Effector memory CD8-positive, alpha-beta T cell (primary cell): ENCODE measurements at places on chromosomes 11 and 22.

DNA sequence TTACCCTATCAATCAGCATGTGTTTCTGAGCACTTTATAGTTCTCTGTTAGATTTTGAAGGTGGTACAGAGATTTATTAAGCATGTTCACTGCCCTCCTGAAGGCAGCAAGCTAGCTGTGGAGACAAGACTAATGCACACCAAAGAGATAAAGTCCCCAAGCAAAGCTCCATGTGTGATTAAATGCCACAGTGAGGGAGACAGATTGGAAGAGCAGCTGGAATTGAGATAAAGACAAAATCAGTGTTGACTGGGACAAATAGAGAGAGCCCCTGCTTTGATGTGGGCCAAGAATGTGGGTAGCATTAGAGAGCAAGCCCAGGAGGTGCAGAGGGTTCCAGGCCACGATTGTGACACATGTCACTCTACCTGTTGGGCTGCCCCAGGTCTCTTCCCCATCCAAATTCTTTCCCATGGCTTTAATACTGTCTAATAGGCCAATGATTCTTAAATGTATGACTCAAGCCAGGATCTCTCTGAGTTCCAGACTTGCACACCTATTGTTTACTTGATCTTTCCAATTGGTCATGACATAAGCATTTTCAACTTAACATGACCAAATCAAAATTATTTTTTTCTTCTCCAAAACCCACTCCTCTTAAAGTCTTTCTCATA, 60.1 kb upstream of the ZC3H12C start:
- DNase-seq: no peak

GRCh38 chr11:88345408-88345807, 7.9 kb upstream of the CTSC start:
- no peak for DNase-seq

DNA sequence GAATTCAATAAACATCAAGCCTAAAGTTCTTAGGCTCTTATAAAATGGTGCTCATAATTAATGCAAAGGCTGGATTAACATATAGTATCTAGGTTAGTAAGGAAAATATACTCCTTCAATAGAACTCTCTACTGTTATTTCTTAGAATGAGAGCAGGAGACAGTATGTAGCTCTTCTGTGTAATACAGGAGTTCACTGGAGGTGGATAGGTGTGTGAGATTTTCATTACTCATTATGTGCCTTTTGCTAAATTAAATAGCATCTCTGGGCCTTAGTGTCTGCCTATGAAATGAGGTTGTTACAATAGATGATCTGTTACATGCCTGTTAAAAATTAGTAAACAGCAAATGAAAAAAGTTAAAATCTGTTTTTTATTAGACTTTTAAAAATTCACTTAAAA, 20.6 kb downstream of the EED start:
- DNase-seq: no peak

DNA sequence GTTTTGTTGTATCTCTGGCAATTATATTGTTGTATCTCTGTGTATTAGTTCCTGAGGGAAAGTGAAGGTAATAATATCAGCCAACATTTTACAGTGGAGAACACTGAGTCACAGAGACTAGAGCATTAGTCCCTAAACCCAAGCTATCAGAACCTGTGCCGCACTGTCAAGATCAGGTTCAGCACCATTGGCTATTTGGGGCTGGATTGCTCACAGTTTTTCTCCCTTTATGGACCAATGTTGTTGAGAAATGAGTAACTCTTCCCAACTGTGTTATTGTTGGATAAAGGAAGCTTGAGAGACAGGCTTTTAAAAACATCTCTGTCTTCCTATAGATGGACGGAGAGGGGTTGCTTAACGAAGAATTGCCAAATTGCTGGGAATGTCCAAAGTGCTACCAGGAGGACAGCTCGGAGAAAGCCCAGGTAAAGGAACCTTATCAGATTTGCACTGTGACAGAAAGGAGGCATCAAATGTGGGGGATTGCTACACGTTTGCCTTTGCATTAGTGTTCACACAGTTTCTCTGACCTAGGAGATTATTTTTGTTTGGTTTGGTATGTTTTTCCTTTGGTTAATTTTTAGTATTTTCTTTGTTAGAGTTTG, 18.2 kb upstream of the GRK2 start:
- no peak for DNase-seq

GRCh38 chr11:74592063-74592440, 330 bp upstream of the POLD3 start:
- DNase-seq: no peak

DNA sequence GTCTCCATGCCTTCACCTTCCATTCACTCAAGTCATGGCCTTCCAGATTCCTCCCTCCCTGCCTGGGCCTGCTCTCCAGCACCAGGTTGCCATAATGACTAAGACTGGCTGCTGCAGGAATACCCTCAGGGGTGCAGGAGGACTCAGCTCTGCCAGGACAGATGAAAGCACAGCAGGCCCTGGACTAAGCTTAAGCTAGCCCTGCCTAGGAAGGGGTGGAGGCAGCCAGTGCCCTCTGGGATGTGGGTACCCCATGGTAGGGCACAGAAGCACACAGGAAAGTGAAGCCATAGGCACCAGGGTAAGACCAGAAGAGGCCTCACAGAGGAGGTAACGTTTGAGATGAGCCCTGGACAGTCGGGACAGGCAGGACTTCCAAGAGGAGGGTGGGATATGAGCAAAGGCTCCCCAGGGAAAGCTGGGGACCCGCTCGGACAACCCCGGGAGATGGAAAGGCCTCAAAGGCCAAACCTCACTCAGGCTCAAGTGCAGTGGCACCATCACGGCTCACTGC, 3.0 kb upstream of the RIN1 start:
- DNase-seq: no peak

- no peak for DNase-seq
Measured at GRCh38 chr11:62707277-62707861, at the start of the genes BSCL2 and GNG3. BSCL2 (minus strand) TSS chr11:62707424; CDS start chr11:62707195, 229 bp downstream. GNG3 (plus strand) TSS chr11:62707676; CDS start chr11:62708296, 620 bp downstream.

DNA sequence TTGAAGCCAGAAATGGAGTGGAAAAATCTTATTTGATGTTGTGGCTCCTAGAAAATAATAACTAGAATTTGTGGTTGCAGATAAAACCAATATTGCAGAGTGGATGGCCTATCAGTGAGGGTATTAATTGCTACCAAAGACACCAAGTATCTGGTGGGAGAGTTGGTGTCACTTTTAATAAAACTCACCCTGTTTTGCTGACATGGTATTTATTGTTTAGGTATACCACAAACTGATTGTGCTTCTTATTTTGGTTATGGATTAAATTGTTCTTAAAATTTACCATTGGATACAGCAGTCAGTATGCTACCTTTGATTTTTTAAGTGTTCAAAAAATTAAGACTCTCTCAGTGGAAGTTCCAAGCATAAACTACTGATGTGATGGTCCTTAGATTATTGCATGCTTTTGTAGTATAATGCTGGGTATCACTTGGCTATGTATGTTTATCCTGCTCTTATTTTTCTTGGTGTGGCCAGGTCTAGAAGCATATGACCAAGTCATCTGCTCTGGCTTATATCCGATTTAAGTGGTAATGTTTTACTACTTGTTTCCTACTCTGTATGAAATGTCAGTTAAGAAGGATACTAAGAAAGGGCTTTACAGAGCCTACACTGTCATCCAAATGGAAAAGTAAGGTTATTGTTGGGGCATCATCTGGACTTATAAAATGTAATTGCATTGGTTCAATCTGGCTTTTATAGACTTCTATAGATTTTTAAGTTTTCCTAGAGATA, 101.6 kb downstream of the ARHGAP42 start:
- no peak for DNase-seq

DNA sequence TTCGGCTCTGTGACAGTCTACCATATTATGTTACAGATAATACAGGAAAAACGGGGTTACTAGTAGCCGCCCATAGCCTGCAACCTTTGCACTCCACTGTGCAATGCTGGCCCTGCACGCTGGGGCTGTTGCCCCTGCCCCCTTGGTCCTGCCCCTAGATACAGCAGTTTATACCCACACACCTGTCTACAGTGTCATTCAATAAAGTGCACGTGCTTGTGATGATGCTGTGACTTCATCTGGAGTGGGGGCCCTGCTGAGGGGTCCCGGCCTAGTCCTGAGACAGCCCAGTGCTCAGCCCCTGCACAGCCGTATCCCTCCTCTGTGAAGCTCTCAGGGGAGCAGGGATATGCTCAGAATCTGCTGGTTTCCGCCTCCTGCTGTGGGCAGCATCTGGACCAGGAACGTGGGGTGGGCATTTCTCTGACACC, 1.2 kb downstream of the IFITM1 start:
- no peak for DNase-seq

DNA sequence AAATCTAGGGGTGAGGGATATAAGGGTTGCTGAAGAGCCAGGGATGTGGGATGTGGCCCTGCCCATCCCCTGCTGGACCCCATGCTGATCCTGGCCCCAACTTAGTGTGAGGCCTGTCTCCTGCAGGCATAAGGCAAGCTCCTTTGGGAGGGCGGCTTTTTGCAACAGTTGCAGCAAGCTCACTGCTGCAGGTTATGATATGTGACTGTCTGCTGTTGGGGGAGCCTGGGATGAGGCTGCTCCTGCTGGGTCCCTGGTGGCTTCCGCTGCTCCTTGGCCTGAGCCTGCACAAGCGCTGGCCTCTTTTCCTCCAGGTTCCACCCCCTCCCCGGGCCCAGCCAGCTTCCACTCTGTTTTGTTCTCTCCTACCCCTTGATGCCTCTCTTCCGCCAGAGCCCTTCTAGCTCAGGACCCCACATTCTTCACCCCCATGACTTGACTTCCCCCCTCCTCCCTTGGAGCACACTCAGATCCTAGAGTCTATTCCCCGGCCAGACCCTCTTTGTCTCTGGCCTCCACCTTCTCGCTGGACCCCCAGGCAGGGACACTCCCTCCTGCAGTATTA, 35.0 kb upstream of the SYT13 start:
- DNase-seq: no peak

DNA sequence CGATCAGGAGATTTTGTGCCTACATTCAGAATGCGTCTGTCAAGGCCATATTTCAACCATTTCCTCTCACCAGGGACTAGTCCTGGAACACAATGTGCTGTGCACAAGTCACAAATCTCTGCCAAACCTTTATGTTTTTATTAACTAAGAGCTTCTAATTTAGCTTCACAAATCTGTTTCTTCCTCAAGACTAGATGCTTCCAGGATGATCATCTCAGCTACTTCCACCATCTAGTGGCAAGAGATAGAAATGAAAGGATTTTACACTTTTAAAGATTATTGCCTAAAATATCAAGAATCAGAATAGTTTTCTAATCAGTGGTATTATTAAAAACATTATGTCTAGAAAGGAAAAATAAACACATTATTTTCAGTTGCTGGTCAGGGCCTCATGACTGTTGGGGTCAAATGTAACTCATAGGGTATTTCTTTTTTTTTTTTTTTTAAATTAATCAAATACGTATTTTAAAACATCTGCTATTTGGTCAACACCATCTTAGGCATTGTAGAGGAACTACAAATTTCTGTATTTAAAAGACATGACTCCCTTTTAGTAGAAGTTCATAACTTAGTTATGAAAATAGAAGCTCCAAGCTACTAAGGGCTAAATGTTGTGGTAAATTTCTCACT, 1102.6 kb downstream of the DLG2 start:
- no peak for DNase-seq
